ENCODE measurements at places on chromosomes 1 and 21.

- DNase-seq, result peak; percentile 92
Measured at GRCh38 chr1:173267453-173267945, 60.4 kb upstream of the TNFSF4 start.

GRCh38 chr1:58769809-58770320 lies 14.0 kb downstream of the JUN start:
- DNase-seq, result no peak

- DNase-seq, result no peak
Measured at GRCh38 chr1:205504311-205505075, at the start of gene CDK18. Gene CDK18, plus strand, starts transcription at chr1:205504669. Its CDS starts 18,499 bp downstream, at chr1:205523168.

DNA sequence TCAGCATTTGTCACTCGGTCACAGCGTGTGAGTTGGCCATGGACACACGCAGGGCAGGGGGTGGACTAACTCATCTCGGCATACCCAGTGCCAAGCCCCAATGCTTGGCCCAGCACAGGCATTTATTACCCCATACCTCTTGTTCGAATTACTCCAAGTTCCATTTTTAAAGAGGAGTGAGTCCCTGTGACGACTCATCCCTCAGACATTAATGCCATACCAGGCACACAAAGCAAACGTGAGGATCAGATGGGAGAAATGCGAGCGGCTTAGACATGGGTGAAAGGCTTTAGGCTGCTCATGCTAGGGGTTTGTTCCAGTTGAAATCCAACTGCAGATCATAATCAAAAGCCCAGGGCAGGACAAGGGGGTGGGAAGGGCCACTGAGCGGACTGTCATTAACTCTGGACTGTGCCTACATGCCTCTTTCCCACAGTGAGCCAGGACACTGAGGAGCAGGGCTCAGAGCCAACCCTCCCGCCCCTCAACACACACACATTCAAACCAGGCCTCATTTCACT lies 118.5 kb upstream of the NGF start:
- peak; percentile 51 for DNase-seq

DNA sequence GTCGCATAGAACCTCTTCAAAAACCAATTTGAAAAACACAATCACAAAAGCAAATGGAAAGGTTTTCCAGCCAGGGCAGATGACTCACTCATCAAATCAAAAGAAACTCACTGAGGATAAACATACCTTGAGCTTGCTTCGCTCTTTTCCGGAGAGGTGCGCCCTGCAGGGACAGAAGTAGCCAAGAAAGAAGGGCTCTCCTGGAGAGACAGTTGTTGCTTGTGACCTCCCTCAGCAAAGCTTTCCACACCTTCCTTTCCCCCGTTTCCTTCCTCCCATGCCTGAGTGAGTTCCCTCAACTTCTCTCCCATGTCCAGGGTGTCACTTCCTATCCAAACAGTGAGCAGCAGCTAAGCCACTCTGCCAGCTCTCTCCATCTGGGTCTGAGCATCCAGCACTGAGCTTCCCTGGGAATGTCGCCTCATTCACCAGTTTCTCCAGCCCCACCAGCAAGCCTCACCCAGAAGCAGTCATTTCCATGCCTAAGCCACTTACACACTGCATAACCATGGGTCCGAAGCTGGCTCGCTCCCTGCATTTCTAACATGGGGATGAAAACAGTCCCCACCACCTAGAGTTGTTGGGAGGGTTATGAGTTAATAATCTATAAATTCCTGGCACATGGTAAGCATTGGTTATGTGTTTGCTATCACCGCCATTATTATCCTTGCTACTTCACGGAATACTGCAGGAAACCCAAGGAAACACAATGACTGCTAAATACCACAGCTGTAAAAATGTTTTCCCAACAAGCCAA lies 75.0 kb downstream of the PTPN14 start:
- no peak for DNase-seq

DNA sequence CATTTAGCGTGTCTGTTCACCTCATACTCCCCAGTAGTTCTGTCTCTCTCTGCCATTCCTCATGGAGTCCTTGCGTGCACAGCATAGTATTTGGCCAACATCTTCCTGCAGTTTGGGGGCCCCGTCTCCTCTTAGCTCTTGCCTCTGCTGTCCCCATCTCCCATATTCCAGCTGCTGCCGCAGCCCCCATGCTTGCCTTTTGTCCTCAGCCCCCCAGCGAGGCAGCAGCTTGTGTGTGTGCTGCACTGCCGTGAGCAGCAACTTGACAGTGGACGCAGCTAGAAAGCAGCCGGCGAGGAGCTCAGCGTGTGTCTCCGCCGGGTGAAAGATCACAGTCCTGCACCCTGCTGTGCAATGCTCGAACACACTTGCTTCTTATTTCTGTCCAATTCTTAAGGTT lies 164.2 kb upstream of the COL6A1 start:
- DNase-seq, result no peak

DNA sequence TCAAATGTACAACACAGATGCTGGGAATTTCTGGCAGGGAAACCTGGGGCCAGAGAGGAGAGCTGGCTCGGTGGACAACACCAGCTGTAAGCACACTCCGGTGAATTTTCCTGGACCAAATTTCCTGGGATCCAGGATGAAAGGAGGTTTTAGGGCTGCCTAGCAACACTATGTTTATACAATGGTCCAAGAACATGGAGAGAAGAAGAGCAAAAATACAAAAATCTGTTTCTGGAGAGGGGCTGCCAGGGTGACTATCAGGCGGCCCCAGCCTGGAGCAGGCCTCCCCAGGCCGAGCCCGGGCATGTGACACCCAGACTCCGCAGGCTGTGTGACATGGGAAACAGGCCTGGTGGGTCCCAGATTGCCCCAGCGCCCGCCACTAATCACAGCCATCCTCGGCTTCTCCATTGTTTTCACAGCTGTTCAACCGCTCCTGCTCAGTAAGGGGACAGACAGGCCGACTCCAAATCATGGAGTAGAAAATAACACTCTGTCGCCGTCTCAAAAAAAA lies 336.0 kb upstream of the NFIA start:
- DNase-seq, result no peak

GRCh38 chr1:156709757-156710489 lies 4.5 kb upstream of the CRABP2 start:
- no peak for DNase-seq

DNA sequence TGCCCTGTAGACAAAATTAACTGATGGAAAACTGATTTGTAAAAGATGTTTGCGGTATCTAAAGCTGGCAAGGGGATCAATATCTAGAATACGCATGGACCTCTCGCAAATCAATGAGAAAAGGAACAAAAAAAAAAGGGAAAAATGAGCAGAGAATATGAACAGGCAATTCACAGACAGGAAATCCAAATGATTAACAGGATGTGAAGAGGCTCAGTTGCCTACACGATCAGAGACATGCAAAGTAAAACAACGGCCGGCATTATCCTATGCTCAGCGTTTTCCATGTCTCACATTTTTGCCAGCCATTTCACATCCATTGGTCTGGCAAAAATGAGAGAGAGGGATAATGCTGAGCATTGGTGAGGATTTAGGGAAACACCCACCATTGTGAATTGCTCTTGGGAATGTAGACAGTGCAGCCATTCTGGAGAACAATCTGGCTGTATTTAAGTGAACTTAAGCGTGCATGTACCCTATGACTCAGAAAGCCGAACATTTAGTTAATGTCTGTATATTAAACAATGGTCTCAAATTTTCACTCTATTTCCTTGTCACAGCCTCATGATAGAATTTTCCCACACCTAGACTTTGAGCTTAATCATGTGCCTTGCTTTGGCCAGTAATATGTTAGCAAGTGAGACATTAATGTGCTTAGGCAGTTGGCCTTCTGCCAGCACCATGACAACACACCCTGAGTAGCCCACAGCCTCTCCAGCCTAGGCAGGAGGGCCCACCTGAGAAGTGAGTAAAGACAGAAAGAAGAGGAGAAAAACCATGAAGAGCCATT lies 61.0 kb upstream of the NBPF3 start:
- no peak for DNase-seq
